ENCODE measurements at places on chromosomes 13 and 19.

DNA sequence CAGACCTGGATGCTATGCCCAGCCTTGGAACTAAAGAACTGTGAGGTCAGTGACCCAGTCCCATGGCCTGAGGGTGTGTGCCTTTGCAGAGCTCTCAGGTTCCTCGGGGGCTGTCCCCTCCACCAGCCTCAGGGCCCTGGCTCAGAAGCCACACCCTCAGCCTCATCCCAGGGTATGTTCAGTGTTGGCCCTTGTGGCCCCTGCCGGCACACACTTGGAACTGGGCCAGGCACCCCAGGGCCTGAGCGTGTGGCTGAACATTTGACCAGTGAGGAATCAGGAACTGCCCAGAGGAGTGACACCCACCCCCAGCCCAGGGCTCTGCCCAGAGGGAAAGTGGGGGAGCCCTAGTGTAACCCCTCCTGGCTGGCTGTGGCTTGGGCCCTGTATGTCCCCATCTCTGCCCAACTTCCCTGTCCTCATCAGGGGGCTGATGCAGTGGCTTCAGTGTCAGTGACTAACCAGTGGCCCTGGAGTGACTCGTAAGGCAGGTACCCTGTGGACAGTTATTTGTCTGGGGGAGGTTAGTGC is 10.0 kb downstream of the NKPD1 start:
- no peak for DNase-seq

DNA sequence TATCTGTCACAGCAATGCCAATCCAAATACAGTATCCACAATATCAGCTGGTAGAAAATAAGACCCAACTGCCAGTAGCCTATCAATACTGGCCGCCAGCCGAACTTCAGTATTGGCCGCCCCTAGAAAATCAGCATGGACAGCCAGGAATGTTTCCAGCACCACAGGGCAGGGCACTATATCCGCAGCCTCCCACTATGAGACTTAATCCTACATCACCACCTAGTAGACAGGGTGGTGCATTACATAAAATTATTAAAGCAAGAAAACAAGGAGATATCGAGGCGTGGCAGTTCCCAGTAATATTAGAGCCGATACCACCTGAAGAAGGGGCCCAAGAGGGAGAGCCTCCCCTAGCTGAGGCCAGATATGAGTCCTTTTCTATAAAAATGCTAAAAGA is 111.3 kb downstream of the ZNF486 start:
- no peak for DNase-seq

DNA sequence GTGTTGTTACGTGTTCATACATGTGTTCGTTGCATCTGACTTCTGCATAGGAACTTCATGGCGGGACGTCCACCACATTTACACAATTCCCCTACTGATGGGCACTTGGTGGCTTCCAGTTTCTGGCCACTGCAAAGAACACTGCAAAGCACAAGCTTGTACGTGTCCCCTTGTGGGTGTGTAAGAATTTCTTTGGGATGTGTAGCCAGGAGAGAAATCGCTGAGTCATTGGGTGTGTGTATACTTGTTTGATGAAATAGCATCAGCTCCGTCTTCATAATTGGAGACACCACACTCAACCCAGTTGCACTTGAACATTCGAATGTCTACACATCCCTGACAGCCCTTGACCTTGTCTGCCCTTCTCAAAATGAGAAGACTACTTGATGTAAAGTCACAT is 19.2 kb downstream of the KLK5 start:
- DNase-seq = no peak

- DNase-seq = no peak
Measured at GRCh38 chr13:34254366-34254765, 436.4 kb downstream of the RFC3 start.

DNA sequence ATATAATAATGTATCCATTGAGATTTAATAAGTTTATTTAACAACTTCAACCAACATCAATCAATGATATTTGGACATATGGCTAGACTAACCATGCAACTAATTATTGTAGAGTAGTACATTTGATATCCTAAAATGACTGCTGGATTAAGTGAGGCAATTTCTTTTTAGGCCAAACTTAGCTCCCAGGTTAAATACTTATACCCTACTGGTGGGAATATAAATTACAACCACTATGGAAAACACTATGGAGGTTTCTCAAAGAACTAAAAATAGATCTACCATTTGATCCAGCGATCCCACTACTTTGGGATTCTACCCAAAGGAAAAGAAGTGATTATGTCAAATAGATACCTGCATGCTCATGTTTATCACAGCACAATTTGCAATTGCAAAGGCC is 345.8 kb downstream of the RBM26 start:
- no peak for DNase-seq

GRCh38 chr13:61414686-61415057 is 977 bp downstream of the PCDH20 start:
- no peak for DNase-seq

GRCh38 chr19:42323852-42324654 is 1.4 kb upstream of the MEGF8 start:
- no peak for DNase-seq

DNA sequence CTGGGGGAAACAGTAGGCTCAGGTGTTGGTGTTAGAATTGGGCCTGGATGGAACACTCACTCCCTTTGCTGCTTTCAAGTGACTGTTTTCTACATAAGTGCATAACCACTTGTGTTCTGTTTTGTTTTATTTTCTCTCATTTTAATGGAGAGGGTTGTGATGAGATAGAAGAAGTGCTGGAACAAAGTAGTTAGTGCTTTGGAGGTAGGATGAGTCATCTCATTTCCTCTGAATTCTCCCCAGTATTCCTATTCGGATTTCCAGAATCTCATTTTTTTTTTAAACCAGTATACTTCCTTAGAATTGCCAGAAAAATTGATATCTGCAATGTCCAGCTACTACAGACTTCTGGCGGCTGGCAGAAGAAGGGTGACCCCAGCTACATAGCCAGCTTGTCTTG is 575.9 kb downstream of the MYO16 start:
- DNase-seq = no peak

DNA sequence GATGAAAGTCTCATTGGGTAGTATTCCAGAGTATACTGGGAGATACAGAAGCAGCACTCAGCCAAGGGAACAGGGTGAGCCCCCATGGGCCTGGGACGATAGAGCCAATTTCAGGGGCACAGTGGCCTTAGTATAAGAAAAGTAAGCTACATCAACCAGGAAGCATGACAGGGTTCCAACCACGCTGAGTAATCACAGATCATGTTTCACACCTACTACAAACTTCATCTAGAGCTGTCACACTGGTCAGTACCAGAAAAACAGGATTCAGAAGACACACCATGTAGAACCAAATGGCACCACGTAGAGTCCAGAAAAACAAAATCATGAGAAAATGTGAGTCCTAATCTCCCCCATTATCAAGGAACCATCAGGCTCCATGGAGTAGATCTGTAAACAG is 1292.4 kb upstream of the MIR17HG start:
- no peak for DNase-seq

DNA sequence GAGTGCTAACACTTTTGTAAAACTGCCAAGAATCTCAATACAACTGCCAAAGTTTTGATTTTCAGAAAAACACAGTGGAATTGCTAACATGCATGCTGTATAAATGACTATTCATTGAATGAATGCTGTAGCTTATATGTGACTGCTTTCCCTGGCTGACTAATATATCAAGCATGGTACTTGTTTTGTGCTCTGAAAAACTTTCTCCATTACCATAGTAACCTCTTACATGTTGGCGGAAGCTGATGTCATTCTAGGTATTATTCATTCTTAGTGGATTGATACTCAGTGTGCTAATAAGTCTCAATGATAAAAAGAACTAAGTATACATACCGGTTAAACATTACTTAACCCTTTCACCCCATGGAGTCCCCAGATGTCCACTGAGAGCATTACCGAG is 166.1 kb upstream of the MYO16 start:
- DNase-seq = peak; percentile 29

DNA sequence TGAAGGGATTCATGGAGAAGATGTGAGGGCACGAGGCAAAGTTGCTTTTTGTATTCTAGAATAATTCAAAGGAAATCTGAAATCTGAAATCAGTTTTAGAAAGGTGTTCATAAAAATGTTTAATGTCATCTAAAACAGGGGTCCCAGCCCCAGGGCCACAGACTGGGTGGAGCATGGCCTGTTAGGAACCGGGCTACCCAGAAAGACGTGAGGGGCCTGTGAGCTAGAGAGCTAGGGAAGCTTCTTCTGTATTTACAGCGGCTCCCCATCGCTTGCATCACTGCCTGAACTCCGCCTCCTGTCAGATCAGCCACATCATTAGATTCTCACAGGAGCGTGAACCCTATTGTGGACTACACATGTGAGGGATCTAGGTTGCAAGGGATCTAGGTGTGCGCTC is 151.2 kb downstream of the USP12 start:
- no peak for DNase-seq

DNA sequence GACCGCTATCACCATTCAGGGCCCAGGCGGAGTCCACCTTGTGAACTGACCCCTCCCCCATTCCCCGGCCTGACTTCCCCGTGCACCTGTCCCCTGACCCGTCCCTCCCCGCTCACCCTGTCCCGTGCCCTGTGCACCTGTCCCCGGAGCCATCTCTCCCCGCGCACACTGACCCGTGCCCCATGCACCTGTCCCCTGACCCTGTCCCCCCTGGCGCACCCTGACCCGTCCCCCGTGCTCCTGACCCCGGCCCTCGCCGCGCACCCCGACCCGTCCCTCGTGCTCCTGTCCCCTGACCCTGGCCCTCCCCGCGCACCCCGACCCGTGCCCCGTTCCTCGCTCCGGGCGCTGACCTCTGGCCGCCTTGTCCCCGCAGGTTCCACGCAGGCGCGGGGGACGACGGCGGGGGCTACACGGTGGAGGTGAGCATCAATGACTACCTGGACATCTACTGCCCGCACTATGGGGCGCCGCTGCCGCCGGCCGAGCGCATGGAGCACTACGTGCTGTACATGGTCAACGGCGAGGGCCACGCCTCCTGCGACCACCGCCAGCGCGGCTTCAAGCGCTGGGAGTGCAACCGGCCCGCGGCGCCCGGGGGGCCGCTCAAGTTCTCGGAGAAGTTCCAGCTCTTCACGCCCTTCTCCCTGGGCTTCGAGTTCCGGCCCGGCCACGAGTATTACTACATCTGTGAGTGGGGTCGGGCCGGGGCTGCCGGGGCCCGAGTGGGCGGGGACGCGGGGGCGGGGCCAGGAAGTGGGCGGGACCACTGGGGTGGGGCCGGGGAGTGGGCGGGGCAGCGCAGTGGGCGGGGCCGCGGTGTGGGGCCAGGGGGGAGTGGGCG is 9.7 kb downstream of the EFNA2 start:
- DNase-seq = peak; percentile 77

DNA sequence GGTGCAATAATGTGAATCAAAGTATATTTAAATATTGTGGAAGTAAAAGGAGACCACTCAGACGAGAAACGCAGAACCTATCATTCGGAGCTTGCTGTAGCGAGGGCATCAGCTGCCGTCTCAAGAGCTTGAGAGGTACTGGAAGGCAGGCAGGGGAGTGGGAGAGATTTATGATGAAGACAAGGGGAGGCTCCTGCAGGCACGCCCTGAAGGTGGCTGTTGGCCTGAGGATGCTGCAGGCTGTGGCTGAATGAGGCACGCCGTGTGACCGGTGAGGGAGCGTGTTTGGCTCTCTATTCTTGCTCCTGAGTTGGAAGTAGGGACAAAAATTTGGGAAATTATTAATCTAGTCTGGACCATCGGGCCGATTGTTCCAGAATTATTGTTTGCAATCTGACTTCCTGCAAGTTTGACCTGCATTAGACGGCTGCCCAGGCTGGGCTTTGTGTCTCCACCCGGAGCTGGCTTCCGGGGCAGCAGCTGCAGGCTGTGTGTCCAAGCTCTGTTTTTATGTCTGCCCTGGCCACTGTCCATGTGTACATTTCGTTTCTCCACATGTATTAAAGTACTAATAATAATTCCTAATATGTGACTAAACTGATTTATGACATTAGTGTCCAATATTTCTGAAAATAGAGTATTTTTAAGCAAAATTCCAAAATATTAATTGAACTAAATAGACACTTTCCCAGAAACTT is 91.1 kb upstream of the ANKRD10 start:
- DNase-seq = peak; percentile 34
